D721Med (cell line): ENCODE measurements at places on chromosomes 6 and 20.

GRCh38 chr6:144849920-144850319 lies 564.8 kb downstream of the UTRN start:
- DNase-seq, result no peak

GRCh38 chr6:129661536-129662405 lies 48.2 kb downstream of the ARHGAP18 start:
- DNase-seq, result no peak

DNA sequence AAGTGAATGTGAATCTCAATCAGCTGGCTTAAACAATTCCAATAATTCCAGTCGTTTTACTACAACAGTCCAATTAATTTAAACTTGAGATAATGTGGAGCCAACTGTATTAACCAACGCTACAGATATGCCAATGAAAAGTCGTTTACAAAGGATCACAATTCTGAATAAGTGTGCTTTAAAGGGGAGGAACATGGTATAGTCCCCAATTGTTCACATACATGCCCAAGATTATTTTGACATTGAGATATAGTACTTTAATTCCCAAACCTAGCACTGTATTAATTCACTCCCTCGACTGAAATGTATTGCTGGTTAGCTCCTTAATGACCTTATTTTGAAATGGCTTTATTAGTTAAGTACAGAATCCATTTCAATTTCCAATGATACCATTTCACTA lies 2.5 kb downstream of the AKIRIN2 start:
- no peak for DNase-seq

GRCh38 chr6:103047567-103047966 lies 1654.1 kb downstream of the GRIK2 start:
- DNase-seq, result no peak

- DNase-seq, result no peak
These were observed 269.0 kb downstream of the COL12A1 start for GRCh38 chr6:74936886-74937285.

DNA sequence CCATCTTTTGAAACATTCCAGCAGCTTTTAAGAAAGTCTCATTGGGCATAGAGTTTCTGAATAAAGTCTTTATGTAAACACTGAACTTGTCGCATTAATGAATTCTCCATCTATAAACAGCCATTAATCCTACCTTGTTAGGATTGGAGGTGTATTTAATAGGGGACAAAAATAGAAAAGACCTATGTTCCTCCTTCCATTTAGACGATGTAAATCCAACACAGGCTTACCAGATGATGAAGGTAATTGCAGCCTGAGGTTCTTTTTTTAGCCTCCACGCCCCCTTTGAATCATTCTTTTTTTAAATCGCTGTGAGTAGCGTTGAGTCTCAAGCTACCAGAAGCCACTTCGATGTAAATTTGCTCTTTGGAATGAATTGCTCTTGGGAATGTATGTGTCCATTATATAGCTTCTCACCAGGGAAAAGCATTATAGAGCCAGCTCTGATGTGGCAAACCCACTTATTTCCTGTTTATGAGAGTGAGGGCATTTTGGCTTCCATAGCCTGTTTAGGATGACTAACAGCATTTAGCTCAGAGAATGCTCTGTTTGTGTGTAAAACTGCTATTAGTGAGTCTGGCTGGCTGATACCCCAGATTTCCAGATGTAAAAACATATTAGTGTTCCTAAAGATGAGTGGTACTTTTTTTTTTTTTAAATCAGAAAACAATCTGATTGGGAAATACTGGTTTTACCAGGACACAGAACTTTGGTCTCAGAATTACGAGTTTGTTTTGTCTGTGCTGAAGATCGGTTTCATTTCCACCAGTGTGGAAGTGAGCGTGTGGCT lies 74.9 kb upstream of the CLDN20 start:
- no peak for DNase-seq

- no peak for DNase-seq
These were observed 64.8 kb downstream of the FAM50B start for GRCh38 chr6:3913958-3914337.

- DNase-seq, result no peak
These were observed 61.9 kb upstream of the CARMIL1 start for GRCh38 chr6:25217302-25217701.

GRCh38 chr6:98777762-98778161 lies 56.6 kb upstream of the POU3F2 start:
- DNase-seq, result no peak

GRCh38 chr20:11791316-11791715 lies 126.4 kb upstream of the BTBD3 start:
- no peak for DNase-seq

DNA sequence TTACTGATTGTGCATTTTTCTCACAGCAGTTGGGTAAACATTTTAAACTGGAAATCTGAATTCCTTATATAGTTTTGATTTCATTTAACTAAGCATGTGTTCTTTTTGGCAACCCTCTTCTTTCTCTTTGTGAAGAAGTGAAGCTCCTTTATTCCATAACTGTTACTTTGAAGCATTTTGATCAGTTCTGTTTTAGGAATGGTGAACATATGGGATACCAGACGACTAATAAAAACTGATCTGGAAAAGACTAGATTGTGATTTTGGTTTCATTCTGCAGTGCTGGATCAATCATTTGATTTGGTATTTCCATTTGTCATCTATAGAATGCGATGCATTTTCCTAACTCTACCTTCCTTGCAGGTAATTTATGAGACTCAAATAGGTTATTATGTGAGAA lies 9.8 kb downstream of the AFG1L start:
- DNase-seq, result no peak

DNA sequence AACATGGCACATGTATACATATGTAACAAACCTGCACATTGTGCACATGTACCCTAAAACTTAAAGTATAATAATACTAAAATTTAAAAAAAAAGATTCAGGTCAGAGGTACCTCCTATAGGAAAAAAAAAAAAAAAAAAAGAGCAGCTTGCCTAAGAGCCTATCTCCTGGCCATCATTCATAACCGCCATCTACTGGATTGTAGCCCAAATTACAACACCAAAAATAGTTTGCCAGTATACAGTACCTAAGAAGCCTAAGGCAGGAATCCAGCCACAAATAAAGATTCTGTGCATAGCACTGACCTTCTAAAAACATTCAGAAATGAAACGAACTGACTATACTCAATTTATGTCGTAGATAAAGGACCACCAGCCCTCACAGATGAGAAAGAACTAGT lies 438.4 kb upstream of the ADGRB3 start:
- no peak for DNase-seq

DNA sequence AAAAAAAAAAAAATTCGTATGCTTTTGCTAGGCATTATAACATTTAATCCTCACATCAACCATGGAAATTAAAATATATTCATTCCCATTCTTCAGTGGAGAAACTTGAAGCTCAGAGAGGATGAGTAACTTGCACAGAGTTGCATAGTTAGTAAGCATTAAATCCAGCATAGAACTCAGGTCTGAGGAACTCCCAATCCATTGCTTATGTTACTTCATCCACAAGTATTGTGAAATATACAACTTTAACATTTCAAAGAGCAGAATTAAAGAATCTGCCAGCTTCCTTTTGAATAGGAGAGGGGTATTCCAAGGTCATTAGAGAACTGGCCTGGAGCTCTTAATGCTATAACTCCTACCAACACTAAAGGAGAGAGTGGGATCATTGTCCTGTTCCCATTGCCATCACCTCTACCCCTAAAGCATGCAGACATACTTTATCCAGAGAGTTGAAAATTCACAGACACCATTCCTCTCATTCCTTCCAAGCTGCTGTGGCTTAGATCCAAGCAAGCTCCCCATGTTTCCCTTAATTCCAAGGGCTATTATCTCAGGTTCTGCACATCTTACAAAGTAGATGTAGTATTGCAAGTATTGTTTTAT lies 91.9 kb downstream of the FLRT3 start:
- no peak for DNase-seq

DNA sequence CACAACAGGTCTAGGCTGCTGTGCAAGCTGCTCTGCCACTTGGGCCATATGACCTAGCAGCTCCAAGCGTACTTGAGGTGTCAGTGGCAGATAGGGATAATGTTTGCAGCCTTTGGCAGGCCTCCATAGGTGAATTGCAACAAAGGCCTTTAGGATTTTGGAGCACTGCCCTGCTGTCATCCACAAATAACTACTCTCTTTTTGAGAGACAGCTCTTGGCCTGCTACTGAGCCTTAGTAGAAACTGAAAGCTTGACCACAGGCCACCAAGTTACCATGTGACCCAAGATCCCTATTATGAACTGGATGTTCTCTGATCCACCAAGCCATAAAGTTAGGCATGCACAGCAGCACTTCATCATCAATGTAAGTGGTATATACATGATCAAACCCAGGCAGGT lies 29.9 kb downstream of the FBXO30 start:
- no peak for DNase-seq

DNA sequence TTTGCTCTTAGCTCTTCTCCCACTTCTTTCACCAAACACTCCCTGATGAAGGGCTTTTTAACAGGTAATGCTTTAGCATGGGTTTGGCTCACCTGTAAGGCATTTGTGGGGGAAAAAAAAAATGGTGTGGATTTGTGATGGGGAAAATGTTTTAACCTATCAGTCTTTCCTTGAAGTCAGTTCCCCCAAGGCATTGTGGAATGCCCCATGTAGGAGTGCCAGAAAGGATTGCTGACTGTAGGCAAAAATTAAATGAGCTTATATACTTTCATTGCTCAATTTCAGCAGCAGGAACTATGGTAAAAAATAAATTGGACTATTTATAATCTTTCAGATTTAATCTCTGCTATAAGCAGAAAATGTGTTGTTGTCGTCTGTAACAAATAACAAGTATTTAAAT lies 10.6 kb upstream of the SASH1 start:
- DNase-seq, result no peak

GRCh38 chr6:37622646-37623071 lies 75.0 kb downstream of the MDGA1 start:
- DNase-seq, result no peak

GRCh38 chr6:33278392-33278741 lies 1.4 kb downstream of the B3GALT4 start:
- no peak for DNase-seq

- DNase-seq, result no peak
These were observed 13.2 kb downstream of the SLCO4A1 start for GRCh38 chr20:62655282-62656196.

DNA sequence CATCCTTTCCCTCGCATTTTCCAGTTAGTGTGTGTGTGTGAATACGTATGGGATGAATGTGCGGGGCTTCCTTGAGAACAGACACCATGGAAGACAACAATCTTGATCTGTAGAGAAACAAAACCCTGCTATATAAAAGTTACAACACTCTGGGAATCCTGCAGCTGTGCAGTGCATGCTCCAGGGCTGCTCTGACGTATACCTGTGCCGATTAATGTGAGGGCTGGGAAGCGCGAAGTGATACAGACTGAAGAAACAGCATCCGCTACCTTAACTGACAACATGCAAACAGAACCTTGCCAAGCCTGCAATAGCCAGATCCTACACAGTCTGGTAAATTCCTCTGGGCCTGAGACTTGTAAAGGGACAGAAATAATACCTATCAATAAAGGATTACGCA lies 31.6 kb upstream of the MTRF1L start:
- DNase-seq, result no peak

- DNase-seq, result no peak
These were observed 74.5 kb upstream of the MRPS10 start for GRCh38 chr6:42292004-42292740.

- DNase-seq, result no peak
These were observed 495 bp downstream of the FAM83B start for GRCh38 chr6:54846857-54847674.

DNA sequence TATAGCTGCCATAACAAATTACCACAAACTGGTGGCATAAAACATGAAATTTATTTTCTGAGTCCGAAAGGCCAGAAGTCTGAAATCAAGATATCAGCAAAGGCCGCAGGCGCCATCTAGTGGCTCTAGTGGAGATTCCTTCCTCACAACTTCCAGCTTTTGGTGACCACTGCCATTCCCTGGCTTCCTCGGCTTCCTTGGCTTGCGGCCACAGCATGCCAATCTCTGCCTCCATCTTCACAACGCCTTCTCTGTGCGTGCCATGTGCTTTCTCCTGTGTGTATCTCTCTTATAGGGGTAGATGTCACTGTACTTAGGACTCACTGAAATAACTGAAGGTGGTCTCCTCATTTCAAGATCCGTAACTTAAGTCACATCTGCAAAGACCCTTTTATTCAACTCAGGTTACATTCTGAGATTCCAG lies 5.4 kb upstream of the PLAGL1 start:
- DNase-seq, result no peak

DNA sequence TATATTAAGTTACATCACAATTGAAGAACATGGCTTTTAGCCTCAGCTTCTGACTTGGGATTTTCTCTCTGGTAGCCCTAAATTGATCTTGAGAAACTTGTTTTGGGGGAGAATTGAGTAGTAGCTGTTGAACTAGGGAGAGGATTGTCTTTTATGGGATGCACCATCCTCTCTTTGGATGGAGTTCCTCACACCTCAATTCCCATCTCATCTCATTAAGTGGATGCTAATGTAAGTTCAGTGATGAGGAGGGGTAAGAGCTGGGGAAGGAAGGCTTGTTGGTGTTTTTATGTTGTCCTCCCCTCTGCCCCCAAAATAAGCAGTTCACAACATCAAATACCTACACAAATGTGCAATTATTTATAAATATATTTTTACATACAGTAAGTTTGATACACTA lies 4.0 kb downstream of the GJA1 start:
- DNase-seq, result no peak

DNA sequence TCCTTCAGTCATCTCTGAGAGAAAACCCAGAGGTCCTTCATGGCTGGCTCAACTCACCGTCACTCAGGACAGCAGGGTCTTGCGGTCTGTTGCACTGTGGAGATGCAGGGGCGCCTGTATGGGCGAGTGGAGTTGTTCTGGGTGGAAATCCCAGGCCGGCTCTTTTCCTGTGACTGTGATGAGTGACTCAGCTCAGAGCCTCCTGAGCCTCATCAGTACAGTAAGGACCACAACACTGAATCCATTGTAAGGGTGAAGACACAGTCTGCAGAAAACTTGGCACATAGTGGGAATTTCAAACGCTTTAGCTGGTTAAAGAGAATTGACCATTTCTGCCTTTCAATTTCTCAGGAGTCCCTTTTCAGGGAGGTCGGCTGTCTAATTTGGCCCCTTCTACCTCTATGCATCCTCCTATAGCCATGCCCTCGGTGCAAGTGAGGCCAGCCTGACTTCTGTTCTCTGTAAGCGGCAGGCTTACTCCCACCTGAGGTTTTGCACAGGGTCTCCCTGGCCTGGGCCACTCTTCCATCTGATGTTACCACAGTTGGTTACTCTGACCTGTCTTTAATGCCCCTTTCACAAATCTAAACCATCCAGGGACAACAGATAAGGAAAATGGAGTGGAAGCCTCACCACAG lies 35.5 kb upstream of the TBXT start:
- no peak for DNase-seq

DNA sequence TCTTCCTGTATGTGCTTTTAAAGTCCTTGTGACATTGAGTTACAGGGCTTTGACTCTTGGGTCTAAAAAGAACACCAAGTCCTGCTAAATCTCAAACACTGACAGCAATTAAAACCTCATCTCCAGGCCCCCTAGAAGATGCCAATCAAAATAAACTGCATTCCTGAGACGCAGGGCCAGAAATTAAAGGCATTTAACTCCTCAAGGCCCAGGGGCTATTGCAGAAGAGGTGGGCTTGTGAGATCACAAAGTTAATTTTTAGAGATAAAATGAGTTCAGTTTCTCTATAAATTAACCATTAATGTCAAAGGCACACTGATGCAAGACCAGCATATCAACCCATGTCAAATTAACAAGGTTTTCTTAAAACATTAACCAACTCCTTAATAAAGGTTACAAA lies 145.6 kb upstream of the CARMIL1 start:
- no peak for DNase-seq
